ENCODE measurements at places on chromosomes 4 and X.

DNA sequence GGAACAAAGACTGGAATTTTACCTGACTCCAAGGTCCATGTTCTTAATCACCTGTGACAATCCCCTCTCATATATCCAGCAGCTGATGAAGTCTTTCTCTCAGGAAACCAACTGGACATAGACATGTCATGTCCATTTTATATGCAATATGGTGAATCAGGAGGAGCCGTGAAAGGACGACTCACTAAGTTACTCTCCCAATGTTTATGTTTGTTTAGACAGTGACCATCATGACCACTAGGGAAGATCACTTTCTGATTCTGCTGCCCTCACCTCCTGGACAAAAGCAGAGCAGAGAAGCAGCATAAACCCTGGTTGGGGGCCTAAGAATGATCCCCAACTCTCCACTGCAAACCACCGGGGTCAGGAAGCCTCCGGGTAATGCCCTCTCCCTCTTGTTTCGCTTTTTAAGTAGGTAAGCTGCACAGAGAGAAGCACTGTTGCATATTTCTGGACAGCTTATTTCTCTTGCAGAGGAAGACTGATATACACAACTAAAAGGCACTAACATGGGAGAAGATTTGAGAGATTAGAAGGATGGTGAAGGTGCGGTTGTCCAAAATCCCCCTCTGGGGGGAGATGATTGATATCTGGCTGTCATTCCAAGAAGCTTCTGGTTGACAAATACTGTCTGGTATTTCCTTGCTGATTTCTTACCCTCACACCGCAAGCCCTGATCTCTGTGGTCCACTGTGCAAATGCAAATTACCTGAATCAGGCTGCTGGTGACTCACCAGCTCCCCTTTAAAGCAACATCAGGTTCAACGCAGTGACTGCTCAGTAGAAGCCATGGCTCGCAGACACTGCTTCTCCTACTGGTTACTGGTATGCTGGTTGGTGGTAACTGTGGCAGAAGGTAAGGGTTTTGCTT is at the start of gene ODAPH:
TSS of gene ODAPH (plus strand) at position 773 of the 871 bp plus-strand sequence. CDS start at position 790, 17 bp downstream.
- DNase-seq = peak; percentile 29

DNA sequence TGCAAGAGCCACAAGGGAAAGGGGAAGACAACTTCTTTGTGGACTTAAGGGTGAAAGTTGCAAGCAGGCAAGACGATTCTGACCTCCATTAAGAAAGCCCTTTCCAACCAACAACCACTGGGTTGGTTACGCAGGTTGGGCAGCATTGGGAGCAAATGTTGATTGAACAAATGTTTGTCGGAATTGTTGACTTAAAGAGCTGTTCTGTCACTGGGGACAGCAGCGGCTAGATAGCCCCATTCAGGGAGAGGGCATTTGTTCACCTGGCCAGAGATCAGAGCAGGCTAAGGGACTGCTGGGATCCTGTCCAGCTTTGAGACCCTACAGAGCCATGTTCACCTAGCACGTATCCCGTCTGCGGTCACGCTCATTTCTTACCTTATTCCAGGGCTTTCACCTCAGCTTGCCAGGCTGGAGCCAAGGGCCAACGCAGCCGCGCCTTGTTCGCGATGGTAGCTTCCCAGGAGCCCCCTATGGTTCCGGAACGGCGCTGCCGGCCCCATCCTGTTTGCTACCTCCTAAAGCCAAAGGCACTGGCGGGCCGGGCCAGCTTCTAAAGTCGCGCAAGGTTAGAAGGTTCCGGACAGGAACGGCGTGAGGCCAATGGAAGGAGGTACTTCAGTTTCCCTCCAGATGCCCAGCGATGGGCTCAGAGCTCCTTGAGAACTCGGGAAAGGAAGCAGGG is 24.6 kb downstream of the F9 start:
- no peak for DNase-seq

DNA sequence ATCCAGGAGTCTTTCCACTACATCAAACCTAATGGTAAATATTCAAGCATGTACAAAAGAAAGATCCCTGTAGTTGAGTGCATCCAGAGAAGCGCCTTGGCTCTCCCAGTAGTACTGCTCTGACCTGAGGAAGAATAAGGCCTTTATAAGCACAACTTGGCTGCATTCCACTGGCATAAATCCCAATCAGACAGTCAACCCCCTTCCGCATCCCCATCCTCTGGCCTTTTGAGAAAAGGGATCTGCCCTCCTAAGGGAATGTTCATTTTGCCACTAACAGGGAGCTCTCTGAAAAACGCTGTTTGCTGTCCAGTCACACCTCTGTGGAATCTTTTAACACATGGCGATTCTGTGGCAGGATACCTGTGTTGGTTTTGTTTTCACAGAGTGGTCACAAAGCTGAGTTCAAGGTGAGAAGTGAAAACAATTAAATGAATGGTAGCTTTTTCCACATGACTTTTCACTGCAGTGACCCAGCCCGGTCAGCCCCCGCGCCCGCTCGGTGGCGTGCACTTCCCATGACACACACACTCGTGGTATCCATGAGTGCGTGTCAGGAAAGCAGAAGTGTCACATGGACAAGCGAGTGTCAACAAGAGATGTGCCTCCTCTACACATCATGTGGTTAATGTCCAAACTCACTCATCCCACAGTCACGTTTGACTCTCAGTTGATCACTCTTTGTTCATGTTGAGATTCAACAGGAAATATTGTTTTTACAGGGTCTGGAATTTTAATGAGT is 112.2 kb upstream of the ENPP6 start:
- peak; percentile 42 for DNase-seq

DNA sequence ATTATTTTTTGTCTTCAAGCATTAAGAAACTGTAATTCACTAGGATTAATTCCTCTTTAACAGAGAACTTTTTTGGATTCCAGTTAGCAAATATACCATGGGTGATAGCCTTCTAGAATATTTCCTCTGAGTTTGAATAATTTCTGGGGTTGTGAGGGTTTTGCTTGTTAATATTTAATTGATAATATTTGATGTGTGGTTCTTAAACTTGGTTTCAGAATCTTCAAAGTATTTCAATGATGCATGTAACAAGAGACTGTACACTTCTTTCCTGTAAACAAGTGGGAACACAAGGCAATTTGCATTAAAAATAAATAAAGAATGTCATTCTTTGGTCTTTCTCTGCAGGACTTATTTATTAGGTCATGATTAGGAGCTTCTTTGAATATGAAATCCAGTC is 9.5 kb upstream of the C4orf51 start:
- DNase-seq = no peak

DNA sequence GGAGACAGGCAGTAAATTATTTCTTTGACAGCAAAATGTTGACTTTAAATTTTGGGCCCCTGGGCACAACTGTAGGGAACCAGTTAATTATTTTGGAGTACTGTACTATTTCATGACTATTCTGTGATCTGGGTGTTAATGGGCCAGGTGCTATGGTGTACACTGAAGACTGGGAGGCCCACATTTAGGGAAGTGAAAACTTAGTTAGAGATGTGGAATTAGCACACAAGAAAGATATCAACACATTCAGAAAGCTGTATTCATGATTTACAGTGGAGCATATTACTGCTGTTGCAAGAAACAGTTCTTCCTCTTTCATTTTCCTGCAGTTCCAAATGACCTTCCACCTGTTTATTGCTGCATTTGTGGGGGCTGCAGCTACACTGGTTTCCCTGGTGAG is 12.4 kb downstream of the PLP1 start:
- no peak for DNase-seq

DNA sequence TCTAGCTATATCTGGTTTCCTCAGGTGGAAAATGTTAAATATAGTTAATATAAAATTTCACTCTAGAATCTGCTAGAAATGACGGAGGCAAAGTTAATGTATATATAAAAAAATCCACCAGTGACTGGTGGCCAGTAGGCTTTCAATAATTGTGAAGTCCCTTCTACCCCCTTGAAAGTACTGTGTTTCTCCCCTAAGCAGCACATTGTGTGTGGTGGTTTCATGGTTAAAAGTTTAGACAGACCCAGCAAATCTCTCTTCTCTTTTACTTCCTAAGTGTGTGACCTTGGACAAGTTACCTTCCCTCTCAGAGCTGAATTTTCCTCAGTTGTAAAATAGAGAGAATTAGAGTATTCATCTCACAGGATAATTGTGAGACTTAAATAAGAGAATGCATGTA is 600 bp upstream of the HEPH start:
- no peak for DNase-seq
